ENCODE measurements at places on chromosomes 12 and 14. TPM values are rescaled to one million over a fixed set of nuclear protein-coding genes. Genes with fewer than 3 reads are reported as not detected.

DNA sequence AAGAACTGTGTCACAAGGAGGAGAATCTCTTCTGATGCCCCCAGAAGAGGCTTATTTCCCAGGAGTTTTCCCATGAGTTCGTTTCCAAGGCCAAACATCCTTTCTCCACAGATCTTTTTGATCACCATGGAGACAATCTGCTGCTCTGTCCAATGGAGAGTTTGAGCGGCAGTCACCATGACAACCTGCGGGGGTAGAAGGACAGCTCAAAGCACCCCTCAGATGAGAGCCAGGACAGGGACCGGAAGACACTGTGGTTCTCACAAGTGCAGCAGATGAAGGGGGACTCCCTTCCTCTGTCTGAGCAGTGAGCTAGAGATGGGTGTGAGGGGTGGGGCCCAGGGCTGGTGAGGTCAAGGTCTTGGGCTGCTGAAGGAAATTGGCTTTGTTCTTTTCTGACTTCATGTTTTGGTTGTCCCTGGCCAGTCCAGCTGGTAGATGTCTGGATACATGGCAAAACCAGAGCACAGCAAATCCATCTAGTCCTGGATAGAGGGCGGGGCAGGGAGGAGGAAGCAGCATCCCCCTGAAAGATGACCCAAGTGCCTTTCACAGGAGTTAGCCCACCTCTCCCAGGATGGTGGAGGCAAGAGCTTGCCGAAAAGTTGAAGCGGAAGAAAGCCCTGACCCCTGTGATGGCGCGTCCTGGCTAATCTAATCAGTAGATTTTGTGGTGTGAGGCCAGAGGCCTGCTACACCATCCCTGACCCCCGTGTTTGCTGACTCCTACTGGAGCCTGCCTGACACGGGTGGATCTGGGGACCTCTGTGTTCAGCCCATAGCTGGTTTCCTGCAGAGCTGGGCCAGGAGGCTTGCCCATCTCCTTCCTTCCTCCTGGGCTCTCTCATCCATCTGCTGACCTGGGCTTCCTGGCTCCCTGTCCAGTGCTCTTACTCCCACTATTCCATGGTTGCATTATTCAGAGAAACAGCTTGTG, 24.4 kb downstream of the DHRS2 start:
- H3K27ac ChIP-seq, result no peak overlapping the region
- no peaks in the 10 kb centered on the region for H3K4me1 ChIP-seq
- DNase-seq, result no peak
- H3K4me3 ChIP-seq, result no peak overlapping the region
- no peaks in the 10 kb centered on the region for H3K36me3 ChIP-seq

Gene CCDC198
- not detected for total RNA-seq

GRCh38 chr12:112543751-112544150, 125.0 kb downstream of the PTPN11 start:
- H3K4me3 ChIP-seq, result no peak overlapping the region
- no peaks in the 10 kb centered on the region for H3K36me3 ChIP-seq
- H3K4me1 ChIP-seq, result no peaks in the 10 kb centered on the region
- H3K27me3 ChIP-seq, result peaks cover 4% of the 10 kb centered on the region
- no peak overlapping the region for H3K27ac ChIP-seq
- DNase-seq, result no peak

- no peak overlapping the region for H3K4me3 ChIP-seq
- no peak overlapping the region for H3K27ac ChIP-seq
- no peak for DNase-seq
- H3K4me1 ChIP-seq, result no peaks in the 10 kb centered on the region
Observed at GRCh38 chr14:32561520-32561919, 232.4 kb downstream of the AKAP6 start.

Gene OR4Q3
- not detected for total RNA-seq

DNA sequence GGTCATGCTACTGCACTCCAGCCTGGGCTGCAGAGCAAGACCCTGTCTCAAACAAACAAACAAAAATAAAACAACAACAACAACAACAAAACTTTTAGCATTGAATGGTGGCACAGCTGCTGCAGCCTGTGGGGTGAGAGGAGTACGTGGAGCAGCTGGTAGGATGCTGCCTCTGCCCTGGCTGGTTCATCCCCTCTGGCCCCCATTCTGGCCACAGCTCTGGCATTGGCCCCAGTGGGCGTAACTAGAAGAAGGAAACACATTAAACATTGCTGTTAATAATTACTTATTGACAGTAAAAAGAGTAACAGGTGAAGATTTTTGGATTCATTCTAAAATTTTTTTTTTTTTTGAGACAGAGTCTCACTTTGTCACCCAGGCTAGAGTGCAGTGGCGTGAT, 28.8 kb upstream of the C2CD5 start:
- DNase-seq, result no peak
- no peaks in the 10 kb centered on the region for H3K36me3 ChIP-seq
- H3K4me1 ChIP-seq, result no peaks in the 10 kb centered on the region
- H3K27me3 ChIP-seq, result no peaks in the 10 kb centered on the region
- no peak overlapping the region for H3K27ac ChIP-seq

- no peak overlapping the region for H3K27ac ChIP-seq
- H3K4me3 ChIP-seq, result no peak overlapping the region
- no peaks in the 10 kb centered on the region for H3K36me3 ChIP-seq
- no peaks in the 10 kb centered on the region for H3K4me1 ChIP-seq
- no peaks in the 10 kb centered on the region for H3K27me3 ChIP-seq
Observed at GRCh38 chr12:27635349-27635972, 60.8 kb upstream of the REP15 start.

Gene REM2
- total RNA-seq, result 0.41 TPM

DNA sequence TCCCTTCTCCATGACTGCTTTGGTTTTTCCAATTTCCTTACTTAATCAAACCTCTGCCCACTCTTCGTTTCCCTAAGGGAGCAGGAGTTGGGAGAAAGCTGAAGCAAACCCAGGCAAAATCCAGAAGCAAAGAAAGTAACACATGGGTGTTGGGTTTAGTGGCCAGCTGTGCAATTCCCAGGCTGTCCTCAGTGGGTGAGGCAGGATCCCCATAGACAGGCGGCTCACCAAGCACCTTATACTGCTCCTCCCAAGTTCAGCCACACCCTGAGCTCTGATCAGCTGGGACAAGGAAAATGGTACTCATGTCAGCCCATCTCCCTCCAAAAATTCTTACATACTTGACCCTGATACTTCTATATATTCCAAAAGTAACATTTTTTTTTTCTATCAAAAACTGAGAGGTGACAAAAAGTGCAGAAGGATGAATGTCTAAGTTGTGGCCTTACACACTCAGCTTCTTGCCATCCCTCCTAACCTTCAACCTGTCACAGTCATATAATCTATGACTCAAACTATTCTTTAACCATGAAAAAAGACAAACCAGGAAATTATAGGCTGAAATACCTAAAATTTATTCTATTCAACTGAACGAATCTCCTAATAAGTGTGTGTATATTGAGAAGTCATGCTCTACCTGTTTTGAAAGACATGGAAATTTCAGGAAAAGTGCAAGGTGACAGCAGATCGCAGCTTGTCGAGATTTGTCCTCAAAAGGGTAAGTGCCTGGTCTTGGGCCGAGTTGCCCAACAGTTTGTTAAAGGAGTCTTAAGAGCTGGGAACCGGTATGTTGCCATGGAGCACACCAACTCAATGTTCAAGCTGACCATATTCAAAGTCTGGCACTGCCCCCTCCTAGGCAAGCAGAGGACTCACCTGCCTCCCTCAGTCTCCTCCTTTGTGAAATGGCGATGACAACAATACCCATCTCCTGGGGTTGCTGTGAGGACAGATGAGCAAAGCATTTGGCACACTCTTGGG, 17.6 kb upstream of the ZFP36L1 start:
- H3K27ac ChIP-seq, result peak overlapping the region; percentile 14
- no peak overlapping the region for H3K4me3 ChIP-seq
- no peaks in the 10 kb centered on the region for H3K36me3 ChIP-seq
- H3K27me3 ChIP-seq, result no peaks in the 10 kb centered on the region
- peak; percentile 71 for DNase-seq

DNA sequence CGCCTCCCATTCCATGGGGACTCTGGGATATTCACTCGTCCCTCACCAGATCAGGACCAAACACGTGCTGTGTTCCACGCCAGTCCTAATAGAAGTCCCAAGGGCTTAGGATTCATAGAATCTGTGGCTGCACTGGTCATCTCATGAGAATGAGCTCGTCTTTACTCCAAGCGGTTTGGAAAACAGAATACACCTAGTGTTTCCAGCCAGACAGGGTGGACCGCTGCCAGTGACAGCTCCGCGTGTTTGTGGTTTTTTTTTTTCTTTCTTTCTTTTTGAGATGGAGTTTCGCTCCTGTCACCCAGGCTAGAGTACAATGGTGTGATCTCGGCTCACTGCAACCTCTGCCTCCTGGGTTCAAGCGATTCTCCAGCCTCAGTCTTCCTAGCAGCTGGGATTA, 75.1 kb downstream of the GLT1D1 start:
- no peak for DNase-seq
- no peak overlapping the region for H3K4me3 ChIP-seq
- H3K27me3 ChIP-seq, result no peaks in the 10 kb centered on the region
- no peak overlapping the region for H3K27ac ChIP-seq

- H3K27me3 ChIP-seq, result no peaks in the 10 kb centered on the region
- H3K4me1 ChIP-seq, result no peaks in the 10 kb centered on the region
- no peak for DNase-seq
- no peak overlapping the region for H3K4me3 ChIP-seq
- H3K36me3 ChIP-seq, result no peaks in the 10 kb centered on the region
Observed at GRCh38 chr12:15672671-15673270, 116.4 kb downstream of the EPS8 start.

Gene GALNT16
- 3.0 TPM for total RNA-seq

Gene SETD3
- total RNA-seq, result 90.3 TPM
